ENCODE measurements at places on chromosomes 3 and 15.

DNA sequence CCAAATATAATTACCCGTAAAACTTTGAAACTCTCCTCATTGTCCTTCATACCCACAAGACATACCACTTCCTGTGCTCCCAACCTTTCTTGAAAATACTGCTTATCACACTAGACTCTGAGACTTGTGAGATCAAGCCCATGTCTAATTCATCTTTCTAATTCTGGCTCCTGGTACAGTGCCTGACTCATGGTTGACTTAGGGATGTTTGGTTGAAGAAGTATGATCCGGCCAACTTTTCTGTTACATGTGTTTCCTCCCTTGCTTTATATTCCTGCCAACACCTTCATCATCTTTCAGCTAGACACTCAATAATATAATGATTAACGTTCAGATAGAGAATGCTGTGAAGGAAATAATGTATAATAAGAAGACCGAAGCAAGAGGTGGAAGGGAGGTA, 58.2 kb downstream of the MEX3B start:
- no peak for DNase-seq

GRCh38 chr3:11706604-11707003, 62.9 kb upstream of the VGLL4 start:
- DNase-seq: no peak

DNA sequence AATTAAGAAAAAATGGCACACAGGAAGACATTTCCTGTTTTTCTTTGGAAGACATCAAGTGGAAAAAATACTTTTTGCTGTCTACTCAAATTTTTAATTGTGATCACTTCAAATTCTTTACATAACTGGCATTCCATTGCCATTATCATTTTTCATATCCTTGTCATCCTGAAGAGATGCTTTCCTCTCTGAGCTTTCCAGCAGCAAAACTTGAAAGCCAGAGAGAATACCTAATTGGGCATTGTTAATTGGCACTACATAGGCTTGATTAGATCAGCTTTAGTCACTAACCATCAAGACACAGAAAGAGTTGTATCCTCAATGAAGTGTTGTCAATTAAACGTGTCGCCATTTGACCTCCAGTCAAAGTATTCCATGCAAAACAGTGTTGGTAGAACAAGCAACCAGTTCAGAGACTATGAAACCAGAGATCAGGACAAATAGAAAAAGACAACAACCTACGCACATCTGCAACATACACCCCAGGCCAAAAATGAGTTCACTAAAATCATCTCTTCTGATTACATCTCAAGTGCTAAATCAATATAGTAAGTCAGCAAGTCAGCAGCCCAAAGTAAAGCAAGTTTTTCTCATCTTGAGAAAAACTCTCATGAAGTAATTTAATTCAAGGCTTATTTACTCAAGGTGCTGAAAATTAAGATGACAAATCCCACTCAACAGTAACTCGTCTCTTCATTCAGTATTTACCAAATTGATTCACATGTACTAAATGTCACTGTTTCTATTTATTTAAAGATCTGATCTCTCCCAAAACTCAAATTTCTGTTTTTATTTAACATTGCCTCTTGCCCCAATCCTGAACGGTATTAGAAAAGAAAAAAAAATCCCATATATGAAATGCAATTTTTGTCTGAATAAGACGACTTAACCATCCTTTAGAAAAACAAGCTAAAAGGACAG, 123.0 kb downstream of the SUCLG2 start:
- DNase-seq: no peak

- DNase-seq: no peak
Measured at GRCh38 chr15:29312387-29312786, 42.8 kb upstream of the NSMCE3 start.

DNA sequence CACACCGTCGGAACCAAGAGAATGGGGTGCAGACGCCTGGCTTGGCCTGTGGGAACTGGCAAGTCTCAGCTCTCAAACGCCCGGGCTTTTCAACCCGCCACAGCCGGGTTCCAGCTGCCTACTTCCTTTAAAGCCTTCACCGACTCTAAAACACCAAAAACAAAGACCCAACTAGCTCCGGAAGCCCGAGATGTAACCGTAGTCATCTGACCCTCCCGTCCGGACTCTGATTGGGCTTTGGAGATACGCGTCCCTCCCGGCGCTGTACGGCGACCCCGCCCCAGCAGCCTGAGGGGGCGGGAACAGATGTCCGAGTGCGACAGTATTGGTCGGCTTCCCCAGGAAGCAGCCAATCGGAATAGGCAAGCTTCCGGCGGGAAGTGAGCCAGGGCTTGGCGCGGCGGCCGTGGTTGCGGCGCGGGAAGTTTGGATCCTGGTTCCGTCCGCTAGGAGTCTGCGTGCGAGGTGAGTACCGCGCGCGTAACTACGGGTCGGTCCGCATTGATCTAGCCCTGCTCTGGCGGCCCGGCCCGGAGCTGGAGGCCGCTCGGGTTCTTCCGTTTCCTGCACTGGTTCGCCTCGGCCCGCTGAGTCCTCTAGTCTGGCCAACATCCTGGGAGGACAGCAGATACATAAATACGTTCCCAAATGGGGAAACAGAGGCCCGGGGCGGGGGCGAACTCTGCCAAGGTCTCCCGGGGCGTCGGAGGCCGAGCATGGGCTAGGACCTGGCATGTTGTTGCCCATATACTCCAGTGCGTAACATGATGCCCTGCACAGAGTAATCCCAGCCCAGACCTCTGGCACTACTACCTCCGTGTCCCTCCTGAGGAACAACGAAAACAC, at the start of gene BLM:
TSS of gene BLM (plus strand) at position 371 of the 846 bp plus-strand sequence. CDS start 30,047 bp downstream, outside the sequence.
- peak; percentile 99 for DNase-seq

DNA sequence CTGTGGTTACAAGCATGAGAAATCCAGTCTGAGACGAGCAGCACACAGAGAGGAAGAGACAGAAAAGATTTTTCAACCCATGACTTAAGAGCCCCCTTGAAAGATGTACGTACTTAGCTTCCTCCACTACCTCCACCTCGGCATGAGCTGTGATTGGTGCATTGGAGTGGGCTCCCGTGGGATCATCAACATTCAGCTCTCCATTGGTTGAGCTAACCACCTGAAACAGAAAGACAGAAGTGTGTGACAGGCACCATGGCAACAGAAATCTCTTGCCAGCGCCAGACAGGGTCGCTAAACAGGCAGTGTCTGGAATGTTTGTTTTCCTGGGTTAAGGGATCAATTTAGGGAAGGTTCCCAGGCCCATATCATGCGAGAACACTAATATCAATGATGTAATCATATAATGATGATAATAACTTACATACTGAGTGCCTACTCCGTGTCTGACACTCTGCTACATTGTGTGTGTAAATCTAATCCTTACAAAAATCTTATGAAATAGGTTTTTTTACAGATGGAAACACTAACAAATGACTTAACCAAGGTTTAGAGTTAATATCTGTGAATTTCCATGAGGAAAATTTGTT, 17.5 kb upstream of the PPIB start:
- peak; percentile 74 for DNase-seq

GRCh38 chr3:196726788-196727675, 12.6 kb upstream of the PAK2 start:
- DNase-seq: no peak

All from islet precursor cell (in vitro differentiated cells).